ENCODE measurements at places on chromosomes 6 and 20.

DNA sequence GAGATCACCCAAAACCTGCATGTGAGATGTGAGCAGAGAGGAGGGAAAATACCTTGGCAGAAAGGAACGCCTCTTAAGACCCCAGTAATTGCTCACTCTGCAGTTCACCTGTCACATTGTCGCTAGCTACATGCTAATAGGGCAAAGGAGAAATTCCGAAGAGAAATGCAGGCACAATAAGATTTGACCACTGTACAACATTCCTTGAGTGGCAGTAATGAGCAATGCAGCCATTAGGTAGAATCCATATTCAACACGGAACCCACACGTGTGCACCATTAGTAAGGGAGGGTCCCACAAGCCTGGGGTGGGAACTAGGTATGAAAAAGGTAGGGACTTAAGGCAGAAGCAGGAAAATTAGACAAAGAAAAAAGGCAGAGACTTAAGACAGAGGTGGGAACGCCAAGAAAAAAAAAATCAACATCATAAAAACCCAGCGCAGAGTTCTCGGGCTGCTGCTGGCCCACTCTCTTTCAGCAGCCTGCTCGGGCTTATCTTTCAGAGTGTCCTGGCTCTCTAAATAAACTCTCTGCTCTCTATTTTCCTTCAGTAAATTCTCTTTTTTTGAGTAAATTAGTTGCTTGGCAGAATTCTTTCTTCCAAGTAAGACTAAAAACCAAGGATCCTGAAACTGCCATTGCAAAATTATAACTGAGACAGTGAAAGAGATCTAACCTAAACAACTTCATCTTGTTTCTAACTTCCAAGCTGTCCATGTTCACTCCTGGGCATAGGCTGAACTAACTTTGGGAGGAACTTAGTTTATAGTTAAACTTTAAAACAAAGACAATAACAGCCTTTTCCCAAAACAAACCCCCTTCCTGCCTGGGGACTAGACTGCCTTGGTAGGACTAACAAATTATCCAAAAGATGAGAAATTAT is 116.5 kb downstream of the CD24 start:
- DNase-seq: no peak

DNA sequence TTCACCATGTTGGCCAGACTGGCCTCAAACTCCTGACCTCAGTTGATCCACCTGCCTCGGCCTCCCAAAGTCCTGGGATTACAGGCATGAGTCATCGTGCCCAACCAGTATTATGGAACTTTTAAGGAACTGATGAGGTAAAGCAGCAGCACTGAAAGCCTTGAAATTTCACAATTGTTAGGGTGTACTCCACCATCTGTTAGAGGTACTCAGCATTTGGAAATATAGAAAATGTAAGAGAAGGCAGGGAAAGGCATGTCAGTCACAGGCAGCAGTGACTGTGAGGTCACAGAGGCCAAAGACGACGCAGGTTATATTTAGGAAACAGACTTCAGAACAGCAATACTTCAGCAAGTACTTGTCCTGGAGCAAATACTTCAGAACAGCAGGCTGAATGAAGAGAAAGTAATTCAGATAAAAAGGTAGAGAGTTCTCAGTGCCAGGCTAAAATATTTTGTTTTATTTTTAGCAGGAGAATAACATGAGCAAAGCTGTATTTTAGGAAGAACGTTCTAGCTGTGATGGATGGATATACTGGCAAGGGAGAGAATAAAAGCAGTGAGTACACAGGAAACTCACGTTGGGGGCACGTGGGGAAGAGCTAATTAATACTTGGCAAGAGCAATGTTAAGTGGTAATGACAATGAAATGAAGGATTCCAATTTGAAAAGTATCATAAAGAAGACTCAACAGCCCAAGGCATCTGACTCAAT is 67.2 kb downstream of the DTNBP1 start:
- DNase-seq: no peak

DNA sequence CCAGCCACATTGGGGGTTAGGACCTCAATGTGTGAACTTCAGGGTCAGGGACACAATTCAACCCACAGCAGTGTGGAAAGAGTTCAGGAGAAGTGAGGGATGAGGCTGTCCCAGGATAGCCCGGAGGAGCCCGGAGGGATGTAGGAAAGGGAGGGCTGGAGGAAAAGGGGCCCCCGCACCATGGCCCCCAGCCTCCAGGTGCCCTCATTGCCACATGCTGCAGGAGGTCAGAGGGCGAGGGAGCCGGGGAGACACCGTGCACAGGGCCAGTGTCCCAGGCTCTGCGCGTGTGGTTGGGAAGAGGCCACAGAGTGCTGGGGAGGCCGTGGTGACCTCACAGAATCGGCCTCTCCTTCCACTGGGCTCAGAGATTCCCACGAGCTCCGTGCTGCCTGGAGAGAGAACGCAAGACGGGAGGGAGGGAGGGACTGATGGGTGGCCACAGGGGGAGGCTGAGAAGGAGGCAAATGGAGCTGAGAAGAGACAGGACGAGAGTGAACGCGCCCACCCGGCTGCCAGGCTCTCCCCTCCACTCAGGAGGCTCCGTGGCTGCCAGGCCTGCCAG is 215.1 kb downstream of the DLL1 start:
- no peak for DNase-seq

- no peak for DNase-seq
Observed at GRCh38 chr20:45832619-45833018, 980 bp upstream of the SNX21 start.

- DNase-seq: no peak
Observed at GRCh38 chr6:1917626-1918371, 308.1 kb downstream of the FOXC1 start.

DNA sequence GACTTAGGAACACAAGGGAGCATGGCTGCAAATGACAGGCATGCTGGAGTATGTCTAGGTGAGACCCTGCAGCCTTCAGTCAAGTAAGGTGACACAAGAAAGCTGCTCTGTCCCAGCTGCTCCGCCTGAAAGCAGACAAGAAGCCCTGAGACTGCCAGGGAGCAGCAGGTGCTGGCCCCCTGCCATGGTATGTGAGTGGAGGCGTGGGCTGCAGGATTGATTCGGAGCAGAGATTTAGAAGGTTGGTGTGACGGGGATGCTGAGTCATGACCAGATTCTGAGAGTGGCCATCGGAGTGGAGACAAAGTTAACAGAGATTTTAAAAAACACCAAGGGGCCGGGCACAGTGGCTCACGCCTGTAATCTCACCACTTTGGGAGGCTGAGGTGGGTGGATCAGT is 17.8 kb downstream of the LRP11 start:
- no peak for DNase-seq

DNA sequence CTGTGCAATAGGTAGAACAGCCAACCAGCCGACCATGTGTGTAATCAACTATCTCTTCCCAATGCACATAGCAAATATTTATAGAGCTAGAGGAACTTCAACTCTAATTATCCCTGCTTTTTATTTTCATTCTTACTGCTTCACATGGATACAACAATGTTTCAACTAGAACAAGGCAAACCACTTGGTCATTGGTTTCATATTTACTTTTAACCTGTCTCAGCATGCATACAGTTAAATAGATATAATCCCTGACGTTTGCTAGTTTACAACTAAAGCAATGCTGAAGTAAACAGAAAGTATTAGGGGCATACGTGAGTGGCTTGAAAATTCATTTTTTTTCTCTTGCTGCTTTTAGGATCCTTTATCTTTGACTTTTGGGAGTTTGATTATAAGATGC is 318.5 kb upstream of the MAP3K7 start:
- no peak for DNase-seq

GRCh38 chr6:9540534-9541126 is 874.2 kb downstream of the TFAP2A start:
- no peak for DNase-seq

- DNase-seq: no peak
Observed at GRCh38 chr20:3195590-3196237, 8.8 kb downstream of the DDRGK1 start.

- DNase-seq: no peak
Observed at GRCh38 chr6:156988276-156989158, 211.3 kb downstream of the ARID1B start.

DNA sequence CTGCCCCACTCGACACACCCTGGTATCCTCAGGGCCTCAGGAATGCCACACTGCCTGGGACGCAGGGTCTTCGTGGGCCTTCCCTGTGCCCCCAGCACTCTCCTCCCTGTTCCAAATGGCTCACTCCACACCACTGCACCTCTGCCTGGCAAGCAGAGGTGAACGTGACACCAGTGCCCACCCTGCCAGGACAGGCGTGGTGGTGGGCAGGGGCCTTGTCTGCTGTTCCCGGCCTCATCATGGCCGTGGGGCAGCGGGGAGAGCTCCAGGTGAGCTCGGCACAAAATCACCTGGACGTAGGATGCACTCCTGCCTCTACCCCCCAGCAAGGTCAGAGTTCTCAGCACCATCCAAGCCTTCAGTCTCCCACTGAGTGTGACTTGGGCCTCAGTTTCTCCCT is 202.4 kb downstream of the SMOC2 start:
- no peak for DNase-seq

DNA sequence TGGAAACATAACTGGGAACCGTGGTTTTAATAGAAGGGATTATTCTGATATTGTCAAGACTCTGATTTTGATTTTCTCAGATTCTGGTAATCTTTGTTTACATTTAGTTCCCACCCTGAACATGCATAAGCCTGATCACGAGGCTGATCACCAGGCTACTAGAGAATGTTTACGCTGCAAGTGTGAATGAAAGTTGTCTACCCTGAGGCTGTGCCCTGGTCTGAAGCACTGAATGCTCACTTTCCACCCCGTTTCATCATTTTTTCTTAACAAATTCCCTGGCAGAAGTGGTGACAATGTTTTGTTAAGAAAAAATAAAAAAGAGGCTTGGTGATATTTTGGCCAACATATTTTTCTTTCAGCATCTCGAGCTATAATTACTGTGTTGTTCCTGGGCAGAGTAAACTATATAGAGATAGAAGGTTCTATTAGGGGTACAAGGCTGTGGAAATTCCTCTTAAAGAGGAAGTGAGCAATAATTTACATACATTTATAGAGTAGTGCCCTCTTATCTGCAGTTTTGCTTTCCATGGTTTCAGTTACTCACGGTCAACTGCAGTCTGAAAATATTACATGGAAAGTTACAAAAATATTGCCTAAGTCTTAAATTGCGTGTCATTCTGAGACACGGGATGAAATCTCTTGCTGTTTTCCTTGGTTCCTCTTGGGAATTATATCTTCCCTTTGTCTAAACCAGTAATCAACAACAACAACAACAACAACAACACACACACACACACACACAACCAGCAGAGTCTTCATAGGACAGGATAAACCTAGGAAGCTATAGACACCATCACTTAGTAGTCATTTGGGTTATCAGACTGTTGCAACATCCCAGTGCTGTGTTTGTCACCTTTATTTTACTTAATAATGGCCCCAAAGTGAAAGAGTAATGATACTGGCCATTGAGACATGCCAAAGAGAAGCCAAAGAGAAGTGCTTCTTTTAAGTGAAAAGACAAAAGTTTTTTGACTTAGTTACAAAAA is 566.6 kb upstream of the CITED2 start:
- DNase-seq: no peak

GRCh38 chr6:42454428-42454791 is 2.7 kb upstream of the TRERF1 start:
- DNase-seq: no peak

GRCh38 chr6:254016-254415 is 38.3 kb upstream of the DUSP22 start:
- no peak for DNase-seq

DNA sequence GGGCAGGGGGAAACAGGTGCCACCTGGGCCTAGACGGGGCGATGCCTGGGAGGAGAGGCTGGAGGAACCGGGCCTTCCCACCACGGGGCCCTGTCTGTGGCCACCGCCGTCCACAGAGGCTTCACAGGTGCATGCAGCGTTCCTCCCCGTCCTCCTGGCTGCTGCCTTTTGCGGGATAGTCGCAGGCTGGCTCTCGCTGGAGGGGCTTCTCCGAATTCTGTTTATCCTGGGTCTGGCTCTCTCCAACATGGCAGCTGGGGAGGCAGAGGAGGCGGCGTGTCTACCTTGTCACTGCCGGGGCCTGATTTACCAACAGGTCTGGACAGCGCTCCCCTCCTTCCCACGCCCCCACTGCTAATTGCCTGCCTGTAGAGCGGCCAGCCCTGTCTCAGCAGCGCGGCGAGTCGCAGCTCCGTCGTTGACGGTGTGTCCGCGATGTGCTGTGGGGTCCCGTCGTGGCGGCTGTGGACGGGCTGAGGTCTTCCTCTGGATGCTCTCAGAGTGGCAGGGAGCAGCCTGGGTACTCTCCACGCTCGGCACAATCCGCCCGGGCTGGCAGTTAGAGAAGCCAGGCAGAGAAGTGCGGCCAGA is 262.9 kb downstream of the TAF4 start:
- DNase-seq: no peak

DNA sequence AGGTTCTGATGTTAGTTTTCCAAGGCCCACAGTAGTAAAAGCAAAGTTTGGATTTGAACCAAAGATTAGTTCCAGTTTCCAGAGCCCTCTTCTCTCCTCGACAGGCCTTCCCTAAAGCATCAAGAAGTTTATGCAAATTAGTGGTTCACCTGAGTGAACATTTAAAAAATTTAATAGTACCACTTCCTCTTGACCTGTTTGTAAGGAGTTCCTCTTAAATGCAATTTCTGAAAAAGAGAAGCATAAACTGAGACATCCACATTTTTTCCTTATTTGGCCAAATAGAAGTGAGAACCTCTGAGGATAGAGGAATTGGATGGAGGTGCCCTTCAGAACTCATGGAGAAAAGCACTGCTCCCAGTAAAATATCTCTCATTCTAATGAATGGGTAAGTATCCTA is 1.2 kb upstream of the DSE start:
- DNase-seq: no peak

DNA sequence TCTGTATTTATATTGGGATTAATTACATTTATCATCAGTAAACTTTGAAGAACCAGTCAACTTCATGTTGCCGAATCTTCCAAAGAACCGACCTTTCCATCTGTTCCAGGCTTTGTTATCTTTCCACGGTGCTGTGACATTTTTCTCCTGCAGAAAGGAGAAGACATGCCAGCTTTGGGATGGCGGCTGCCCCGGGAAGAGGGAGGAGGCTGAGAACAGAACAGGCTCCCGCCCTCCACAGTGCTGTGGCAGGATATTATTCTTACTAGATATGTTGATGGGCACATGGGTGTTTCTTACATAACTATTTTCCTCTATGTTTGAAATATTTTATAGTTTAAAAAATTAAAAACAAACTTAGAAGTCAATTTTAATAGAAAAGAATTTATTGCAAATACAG is 44.9 kb downstream of the GINS1 start:
- no peak for DNase-seq

GRCh38 chr6:155143578-155144106 is 120.2 kb upstream of the CLDN20 start:
- no peak for DNase-seq

GRCh38 chr6:43096451-43097097 is 20.5 kb downstream of the PTK7 start:
- DNase-seq: no peak

GRCh38 chr6:144737998-144738397 is 452.9 kb downstream of the UTRN start:
- no peak for DNase-seq

All from activated CD4-positive, alpha-beta T cell treated with anti-CD3 and anti-CD28 coated beads, Interleukin-2, amount 50 U/mL, for 4 hours (primary cell).